Effector memory CD4-positive, alpha-beta T cell (primary cell): ENCODE measurements at places on chromosomes 2 and 18.

- DNase-seq, result no peak
Observed at GRCh38 chr18:48412339-48412929, 3.3 kb upstream of the ZBTB7C start.

DNA sequence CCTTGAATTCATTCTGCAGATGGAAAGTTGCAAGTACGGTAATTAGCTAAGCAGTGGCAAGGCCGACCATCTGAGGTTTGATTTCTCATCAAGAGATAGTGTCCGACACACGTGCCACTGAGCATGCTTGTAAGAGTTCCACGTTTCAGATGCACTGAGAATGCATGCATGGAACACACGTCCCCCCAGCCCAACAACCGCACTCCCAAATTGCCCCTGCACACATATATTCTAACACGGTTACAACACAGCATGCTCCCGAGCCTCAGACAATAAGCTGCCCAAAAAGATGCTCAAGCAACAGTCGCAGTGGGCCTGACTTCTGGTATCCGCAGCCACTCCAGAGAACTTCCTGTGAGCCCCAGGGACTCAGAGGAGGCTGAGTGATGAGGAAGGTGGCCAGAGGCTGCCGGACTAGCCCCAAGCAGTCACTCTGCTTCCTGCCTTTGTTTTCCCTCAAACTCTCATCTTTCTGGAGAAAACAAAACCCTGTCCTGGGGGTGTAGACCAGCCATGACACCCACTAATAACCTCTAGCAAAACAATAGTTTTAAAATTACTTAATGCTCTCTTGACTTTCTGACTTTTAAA, 204.0 kb downstream of the TGIF1 start:
- no peak for DNase-seq

GRCh38 chr18:23300231-23300805, 152.8 kb upstream of the RIOK3 start:
- no peak for DNase-seq

- DNase-seq, result no peak
Observed at GRCh38 chr2:67631483-67631882, 234.3 kb downstream of the ETAA1 start.

GRCh38 chr2:96618596-96619283, 19.4 kb downstream of the KANSL3 start:
- DNase-seq, result no peak

DNA sequence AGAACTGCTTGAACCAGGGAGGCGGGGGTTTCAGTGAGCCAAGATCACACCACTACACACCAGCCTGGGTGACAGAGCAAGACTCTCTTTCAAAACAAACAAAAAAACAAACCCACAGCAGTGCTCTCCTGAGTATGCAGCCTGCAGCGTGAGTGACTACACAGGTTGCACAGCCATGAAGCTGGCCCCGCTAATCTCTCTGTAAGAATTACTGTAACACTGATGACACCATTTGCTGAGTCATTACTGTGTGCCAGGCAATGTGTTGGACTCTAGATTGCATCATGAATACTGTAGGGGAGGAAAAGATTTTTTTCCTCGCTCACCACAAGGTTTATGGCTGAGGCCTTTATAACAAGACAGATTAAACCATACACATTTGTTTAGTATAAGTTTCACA, 118.6 kb upstream of the ATP8B1 start:
- no peak for DNase-seq

DNA sequence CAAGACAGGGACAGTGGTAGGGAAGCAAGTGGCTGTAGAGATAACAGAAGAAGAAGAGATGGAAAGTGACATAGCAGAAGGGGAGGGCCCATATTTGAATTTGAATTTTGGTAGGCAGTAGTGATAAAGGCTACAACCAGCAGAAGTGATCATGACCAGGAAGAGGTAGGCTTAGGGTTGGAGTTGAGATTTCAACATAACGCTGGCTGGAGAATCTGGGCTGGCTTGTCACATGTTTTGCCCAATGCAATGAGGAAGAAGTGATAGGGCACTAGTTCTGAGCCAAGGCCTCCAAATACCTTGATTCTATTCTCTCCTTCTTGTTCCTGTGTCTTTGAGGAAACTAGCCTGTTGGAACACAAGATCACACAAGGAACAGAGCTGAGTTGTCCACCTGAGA, 69.4 kb downstream of the SCG2 start:
- DNase-seq, result no peak

DNA sequence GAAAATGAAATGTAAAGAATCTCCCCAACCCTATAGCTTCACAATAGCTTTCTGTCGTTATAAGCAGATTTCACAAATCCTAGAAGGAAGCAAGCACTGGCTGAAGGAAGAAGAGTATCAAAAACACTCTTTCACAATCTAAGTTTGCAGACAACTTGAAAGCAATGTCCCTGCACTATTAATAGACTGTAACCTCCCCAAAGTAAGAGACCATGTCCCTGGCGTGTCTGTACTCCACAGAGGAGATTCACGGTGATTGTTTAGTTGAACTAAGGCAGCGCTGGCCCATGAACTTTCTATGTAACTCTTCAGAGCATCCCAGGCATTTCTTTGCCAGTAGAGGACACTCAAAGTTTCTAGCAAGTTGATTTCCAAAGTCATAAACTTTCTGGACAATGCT, 128.0 kb upstream of the HNRNPA3 start:
- DNase-seq, result no peak

- no peak for DNase-seq
Observed at GRCh38 chr2:40827392-40827791, 375.5 kb upstream of the SLC8A1 start.

DNA sequence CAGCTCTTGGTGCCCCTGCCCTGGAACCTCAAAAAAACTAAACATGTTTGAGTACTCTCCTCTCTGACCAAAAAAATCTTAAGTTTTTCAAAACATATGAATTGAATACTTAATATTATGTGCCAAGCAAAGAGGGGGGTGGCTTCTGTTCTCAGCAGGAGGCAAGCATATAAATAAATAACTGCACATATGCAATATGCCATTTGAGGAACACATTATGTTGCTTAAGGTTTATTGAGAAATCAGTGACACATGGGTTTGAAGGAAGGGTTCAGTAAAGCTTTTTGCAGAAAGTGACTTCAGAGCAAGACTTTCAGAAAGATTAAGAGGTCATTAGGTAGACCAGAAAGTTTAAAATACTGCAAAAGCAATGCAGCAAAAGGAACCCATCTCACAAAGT, 429.2 kb downstream of the TDRD15 start:
- DNase-seq, result no peak

GRCh38 chr18:44731530-44732237, 51.0 kb downstream of the SETBP1 start:
- no peak for DNase-seq

- no peak for DNase-seq
Observed at GRCh38 chr18:53153281-53153680, 813.3 kb downstream of the DCC start.

- DNase-seq, result no peak
Observed at GRCh38 chr2:99960291-99960690, 182.1 kb downstream of the AFF3 start.

- DNase-seq, result no peak
Observed at GRCh38 chr2:19128148-19128547, 230.3 kb downstream of the OSR1 start.

GRCh38 chr2:216583147-216583546, 50.1 kb upstream of the IGFBP2 start:
- DNase-seq, result no peak

GRCh38 chr2:232998666-232998985, 14.4 kb downstream of the NGEF start:
- no peak for DNase-seq

- no peak for DNase-seq
Observed at GRCh38 chr2:185807351-185807750, 68.7 kb downstream of the FSIP2 start.

GRCh38 chr2:230012267-230012884, 56.3 kb downstream of the SLC16A14 start:
- DNase-seq, result no peak

DNA sequence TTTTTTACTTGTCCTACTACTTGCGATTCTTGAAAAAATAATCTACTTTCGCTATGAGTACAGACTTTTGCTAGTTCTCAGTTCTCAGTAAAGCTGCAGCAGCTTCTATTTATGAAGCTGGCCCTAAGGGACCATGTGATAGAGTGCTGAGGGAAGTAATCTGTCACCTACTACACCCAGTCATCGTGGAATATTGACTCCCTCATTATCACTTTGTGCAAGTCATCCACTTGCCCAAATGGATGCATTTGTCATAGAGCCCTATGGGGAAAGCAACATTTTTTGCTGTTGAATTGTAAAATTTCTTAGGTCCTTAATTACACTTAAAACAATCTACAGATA, 1919.8 kb downstream of the SUCLG1 start:
- no peak for DNase-seq

- DNase-seq, result no peak
Observed at GRCh38 chr2:30226144-30227032, 4.9 kb upstream of the LBH start.

DNA sequence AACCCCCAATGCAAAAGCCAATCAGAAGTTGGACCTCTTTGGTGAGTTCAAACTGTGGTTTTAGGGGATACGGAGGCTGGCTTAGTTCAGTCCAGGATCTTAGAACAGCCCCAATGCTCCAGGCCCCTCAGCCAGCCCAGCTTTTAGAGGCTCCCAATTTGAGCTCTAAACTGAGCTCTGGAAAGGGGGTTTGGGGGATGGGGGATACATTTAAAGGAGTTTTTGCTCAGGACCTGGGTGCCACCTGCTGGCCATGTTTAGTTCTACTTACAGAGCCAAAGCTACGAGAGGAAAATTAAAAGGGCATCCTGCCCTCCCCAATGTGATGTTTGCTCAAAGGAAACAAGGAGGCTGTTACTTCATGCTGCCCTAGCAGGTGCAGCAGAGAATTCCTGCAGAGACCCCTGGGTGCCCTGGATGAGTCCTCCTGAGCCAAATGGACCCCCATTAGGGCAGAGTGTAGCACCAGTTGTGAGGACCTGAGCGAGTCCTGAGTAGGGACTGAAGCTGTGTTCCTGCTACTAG, 15.9 kb upstream of the TMEM214 start:
- DNase-seq, result peak; percentile 16

GRCh38 chr2:12391116-12391515, 325.6 kb upstream of the TRIB2 start:
- no peak for DNase-seq

DNA sequence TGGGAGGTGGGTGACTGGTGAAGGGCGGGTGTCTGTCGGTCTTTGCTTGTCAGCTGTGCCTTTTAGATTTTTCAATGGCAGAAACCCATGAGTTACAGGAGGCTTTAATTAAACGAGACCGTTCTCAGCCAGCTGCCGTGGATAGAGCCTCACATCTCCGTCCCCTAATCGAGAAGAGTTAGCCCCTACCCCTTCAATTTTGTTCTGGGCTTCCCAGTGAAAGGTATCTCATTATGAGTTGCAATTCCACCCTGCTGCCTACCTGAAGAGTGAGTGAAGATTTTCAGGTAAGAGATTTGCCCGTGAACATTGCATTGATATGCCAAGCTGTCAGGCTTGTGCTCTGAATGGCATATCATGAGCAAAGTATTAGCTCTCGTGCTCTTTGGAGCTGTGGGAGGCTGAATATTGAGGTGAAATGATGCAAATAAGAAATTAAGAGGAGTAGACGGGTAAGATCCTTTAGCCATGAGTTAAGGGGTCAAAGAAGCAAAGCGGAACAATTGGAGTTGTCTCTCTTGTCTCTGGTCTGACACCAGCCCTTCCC, 118.7 kb upstream of the MSTN start:
- no peak for DNase-seq

- DNase-seq, result no peak
Observed at GRCh38 chr2:207230261-207231105, 64.7 kb upstream of the KLF7 start.

GRCh38 chr2:25372405-25373268, 30.9 kb upstream of the DNMT3A start:
- no peak for DNase-seq

- DNase-seq, result no peak
Observed at GRCh38 chr2:24181849-24182248, 7.0 kb downstream of the FAM228A start.

DNA sequence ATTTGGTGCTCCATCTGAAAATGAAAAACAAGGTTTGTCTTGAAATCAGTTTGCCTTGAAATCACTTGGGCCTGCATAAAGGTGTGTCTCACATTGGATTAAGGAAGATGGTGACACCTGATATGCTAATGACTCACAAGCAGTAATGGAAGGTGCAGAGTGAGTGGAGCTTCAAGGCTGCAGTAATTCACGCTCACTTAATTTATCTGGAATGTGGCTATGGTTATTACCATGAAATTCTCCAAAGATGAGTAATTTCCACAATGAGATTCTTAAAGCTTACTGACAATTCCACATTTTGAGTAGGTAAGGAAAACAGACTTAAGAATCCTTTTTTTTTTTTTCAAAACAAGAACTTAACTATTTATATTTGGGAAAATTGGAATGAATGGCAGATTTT, 156.8 kb downstream of the PAX3 start:
- no peak for DNase-seq

- DNase-seq, result no peak
Observed at GRCh38 chr2:110173523-110173922, 31.3 kb downstream of the NPHP1 start.

GRCh38 chr2:112646102-112646719, 472 bp downstream of the SLC20A1 start:
- no peak for DNase-seq

- no peak for DNase-seq
Observed at GRCh38 chr2:126729896-126730295, 73.9 kb downstream of the GYPC start.

GRCh38 chr2:169448316-169448715, 31.0 kb upstream of the BBS5 start:
- no peak for DNase-seq

- no peak for DNase-seq
Observed at GRCh38 chr2:223026357-223027110, 25.5 kb upstream of the KCNE4 start.

GRCh38 chr2:99152199-99152895, 2.4 kb downstream of the TSGA10 start:
- DNase-seq, result no peak

DNA sequence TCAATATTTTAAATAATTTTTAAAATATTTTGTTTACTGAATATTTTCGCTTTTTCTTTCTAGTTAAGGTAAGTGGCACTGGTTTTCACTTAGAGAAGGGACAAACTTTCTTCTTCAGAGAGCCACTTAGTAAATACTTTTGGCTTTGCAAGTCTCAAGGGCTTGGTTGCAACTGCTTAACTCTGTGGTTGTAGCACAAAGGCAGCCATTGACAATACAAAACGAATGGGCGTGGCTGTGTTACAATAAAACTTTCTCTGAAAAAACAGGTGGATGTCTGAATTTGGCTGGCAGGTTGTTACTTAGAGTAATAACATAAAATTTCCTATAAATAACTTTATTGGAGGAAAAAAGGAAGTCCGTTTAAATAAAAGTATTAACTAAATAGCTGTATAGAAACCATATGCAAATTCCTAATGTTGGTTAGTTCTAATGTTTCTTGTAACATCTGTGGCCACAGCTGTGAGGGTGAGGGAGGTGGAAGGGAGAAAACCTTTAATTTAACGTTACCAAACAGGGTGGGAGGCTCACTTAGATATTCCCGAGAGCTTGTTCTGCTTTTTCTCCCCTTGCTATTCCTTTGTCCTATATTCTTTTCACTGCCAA, 62.4 kb upstream of the TNP1 start:
- no peak for DNase-seq

- DNase-seq, result no peak
Observed at GRCh38 chr2:27804146-27804545, 32.6 kb downstream of the MRPL33 start.

- no peak for DNase-seq
Observed at GRCh38 chr2:144430722-144431391, 89.1 kb downstream of the ZEB2 start.

GRCh38 chr2:64062840-64063239, 43.6 kb upstream of the VPS54 start:
- DNase-seq, result no peak
